Activated naive CD4-positive, alpha-beta T cell treated with anti-CD3 and anti-CD28 coated beads for 36 hours (primary cell): ENCODE measurements at places on chromosomes 4 and X. TPM values are rescaled to one million over a fixed set of nuclear protein-coding genes. Genes with fewer than 3 reads are reported as not detected.

GRCh38 chrX:39201305-39201990 lies 400.2 kb downstream of the MID1IP1 start:
- DNase-seq = peak; percentile 13

DNA sequence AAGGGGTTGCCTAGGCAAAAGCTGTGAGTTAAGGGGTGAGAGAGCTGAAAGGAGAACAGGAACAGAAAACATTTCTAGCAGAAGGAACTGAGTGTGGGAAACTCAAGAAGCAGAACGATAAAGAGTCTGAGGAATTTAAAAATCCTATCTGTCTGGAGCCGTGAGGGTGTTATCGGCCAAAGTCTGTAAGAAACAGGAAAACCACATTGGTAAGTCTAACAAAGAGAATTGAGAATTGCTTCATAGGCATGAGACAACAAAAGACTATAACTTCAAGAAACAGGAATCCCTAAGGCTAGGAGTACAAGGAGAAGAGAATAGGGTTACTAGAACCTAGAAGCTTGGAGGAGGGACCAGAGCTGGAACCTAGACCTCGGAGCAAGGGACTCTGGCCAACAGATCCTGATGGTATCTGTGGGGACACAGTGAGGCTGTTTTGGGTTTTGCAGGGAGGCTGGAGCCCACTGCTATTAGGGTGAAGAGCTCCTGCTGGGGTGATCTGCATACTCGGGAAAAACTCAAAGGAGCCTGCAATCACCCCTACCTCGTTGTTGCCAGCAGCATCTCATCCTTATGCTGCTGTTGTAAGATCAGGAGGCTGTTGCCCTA lies 175.6 kb downstream of the FBXO8 start:
- no peak for DNase-seq

- DNase-seq = no peak
These were observed 46.4 kb downstream of the IL13RA1 start for GRCh38 chrX:118773782-118774181.

- DNase-seq = no peak
These were observed 1242.9 kb downstream of the C4orf33 start for GRCh38 chr4:130338851-130339250.

- no peak for DNase-seq
These were observed 58.6 kb upstream of the P2RY10 start for GRCh38 chrX:78886550-78886949.

- DNase-seq = peak; percentile 54
These were observed 329.7 kb upstream of the GATB start for GRCh38 chr4:152090543-152090942.

- no peak for DNase-seq
These were observed 514.0 kb upstream of the SMIM31 start for GRCh38 chr4:164239976-164240375.

GRCh38 chrX:2774776-2775175 lies 22.9 kb downstream of the XG start:
- DNase-seq = no peak

DNA sequence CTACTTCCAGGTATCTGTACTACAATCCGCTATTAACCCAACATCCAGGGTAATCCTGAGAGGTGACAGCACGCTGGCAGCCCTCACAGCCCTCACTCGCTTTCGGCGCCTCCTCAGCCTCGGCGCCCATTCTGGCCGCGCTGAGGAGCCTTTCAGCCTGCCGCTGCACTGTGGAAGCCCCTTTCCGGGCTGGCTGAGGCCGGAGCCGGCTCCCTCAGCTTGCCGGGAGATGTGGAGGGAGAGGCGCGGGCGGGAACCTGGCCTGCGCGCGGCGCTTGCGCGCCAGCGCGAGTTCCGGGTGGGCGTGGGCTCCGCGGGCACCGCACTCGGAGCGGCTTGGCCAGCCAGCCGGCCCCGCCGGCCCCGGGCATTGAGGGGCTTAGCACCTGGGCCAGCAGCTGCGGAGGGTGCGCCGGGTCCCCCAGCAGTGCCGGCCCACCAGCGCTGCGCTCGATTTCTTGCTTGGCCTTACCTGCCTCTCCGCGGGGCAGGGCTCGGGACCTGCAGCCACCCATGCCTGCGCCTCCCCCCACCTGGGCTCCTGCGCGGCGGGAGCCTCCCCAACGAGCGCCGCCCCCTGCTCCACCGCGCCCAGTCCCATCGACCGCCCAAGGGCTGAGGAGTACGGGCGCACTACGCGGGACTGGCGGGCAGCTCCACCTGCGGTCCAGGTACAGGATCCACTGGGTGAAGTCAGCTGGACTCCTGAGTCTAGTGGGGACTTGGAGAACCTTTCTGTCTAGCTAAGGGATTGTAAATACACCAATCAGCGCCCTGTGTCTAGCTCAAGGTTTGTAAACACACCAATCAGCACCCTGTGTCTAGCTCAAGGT lies 87.3 kb downstream of the PRSS12 start:
- peak; percentile 47 for DNase-seq

The PDGFC gene
- not detected for total RNA-seq

The NEIL3 gene
- total RNA-seq = 21.9 TPM

The ALPK1 gene
- 38.8 TPM for total RNA-seq
